ENCODE measurements at places on chromosomes 2 and 18. TPM values are rescaled to one million over a fixed set of nuclear protein-coding genes. Genes with fewer than 3 reads are reported as not detected.

Gene NAT8
- total RNA-seq, result not detected

Gene PAX8
- total RNA-seq, result not detected

Gene TXNDC9
- 61.7 TPM for total RNA-seq

Gene TMEM163
- total RNA-seq, result 6.6 TPM

Gene PRSS56
- total RNA-seq, result not detected

Gene CYRIA
- 27.4 TPM for total RNA-seq

Gene LIMS1
- 136 TPM for total RNA-seq

Gene SULT1C3
- total RNA-seq, result not detected

Gene SKOR2
- not detected for total RNA-seq

Gene CNTNAP5
- 0.09 TPM for total RNA-seq

Gene GPR155
- 1.3 TPM for total RNA-seq

Gene SPDYA
- total RNA-seq, result 1.3 TPM

Gene ADAM23
- total RNA-seq, result 18.4 TPM

Gene IFIH1
- total RNA-seq, result 4.9 TPM

Gene ZNF521
- 78.2 TPM for total RNA-seq

Gene STK39
- total RNA-seq, result 5.5 TPM

Gene KLHL41
- 0.09 TPM for total RNA-seq

Gene FOXI3
- not detected for total RNA-seq

Gene TEKT4
- total RNA-seq, result not detected

Gene SH2D6
- total RNA-seq, result 0.28 TPM

Gene NTSR2
- not detected for total RNA-seq

Gene COL5A2
- total RNA-seq, result 325 TPM

Gene FARSB
- total RNA-seq, result 13.5 TPM

Gene CDH2
- 137 TPM for total RNA-seq

Gene CRYGC
- total RNA-seq, result not detected

Gene VWA3B
- total RNA-seq, result not detected

Gene REG1B
- not detected for total RNA-seq

Gene AMER3
- not detected for total RNA-seq

Gene RAB31
- total RNA-seq, result 24.9 TPM

Gene SP140
- total RNA-seq, result not detected

Gene ESCO1
- total RNA-seq, result 9.6 TPM

Gene WDR35
- 11.5 TPM for total RNA-seq

Gene EIF4E2
- 210 TPM for total RNA-seq

Gene CCDC68
- 5.9 TPM for total RNA-seq

Gene AQP12B
- total RNA-seq, result not detected

Gene ABHD1
- total RNA-seq, result under 0.01 TPM

Gene SKA1
- 15.0 TPM for total RNA-seq

Gene TGFA
- total RNA-seq, result 0.38 TPM

Gene MARS2
- total RNA-seq, result 4.0 TPM

Gene TLK1
- total RNA-seq, result 14.9 TPM

Gene LBH
- 7.4 TPM for total RNA-seq

Gene INO80B
- 8.5 TPM for total RNA-seq

Gene ELOA2
- total RNA-seq, result not detected

Gene CNPPD1
- total RNA-seq, result 16.4 TPM

Gene SERPINB12
- total RNA-seq, result not detected

Gene GPR75
- 1.3 TPM for total RNA-seq

Gene DAPL1
- total RNA-seq, result not detected

Measured in endothelial cell of coronary artery (primary cell).